ENCODE measurements at places on chromosomes 11 and 22.

DNA sequence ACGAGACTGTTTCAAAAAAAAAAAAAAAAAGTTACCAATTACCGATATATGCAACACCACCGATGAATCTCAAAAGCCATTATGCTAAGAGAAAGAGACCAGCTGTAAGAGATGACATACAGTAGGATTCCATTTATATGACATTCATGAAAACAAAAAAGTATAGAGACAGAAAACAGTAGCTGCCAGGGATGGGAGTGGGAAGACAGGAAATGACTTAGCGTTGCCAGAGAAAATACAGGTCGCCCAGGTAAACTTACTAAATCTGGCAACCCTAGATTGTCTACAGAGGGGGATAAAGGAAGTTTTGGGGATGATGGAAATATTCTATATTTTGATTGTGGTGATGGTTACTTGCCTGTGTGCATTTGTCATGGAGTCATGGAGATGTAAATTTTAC lies 7.9 kb upstream of the C11orf24 start:
- no peak for DNase-seq

- DNase-seq = peak; percentile 89
Measured at GRCh38 chr22:38843201-38843656, 599 bp downstream of the NPTXR start.

GRCh38 chr22:40002935-40003715 lies 8.4 kb downstream of the FAM83F start:
- DNase-seq = no peak

GRCh38 chr11:27116684-27117083 lies 76.1 kb downstream of the BBOX1 start:
- DNase-seq = no peak

GRCh38 chr11:32630844-32631243 lies 47.2 kb downstream of the EIF3M start:
- no peak for DNase-seq

DNA sequence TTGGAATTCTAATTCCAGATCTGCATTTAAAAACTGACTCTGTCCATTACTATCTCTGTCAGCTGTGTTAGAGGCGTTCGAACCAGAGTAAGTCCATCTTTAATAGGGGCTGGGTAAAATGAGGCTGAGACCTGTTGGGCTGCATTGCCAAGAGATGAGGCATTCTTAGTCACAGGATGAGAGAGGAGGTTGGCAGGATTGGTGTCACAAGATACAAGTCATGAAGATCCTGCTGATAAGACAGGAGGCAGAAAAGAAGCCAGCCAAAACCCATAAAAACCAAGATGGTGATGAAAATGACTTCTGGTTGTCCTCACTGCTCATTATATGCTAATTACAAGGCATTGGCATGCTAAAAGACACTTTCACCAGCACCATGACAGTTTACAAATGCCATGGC lies 356.3 kb upstream of the ISX start:
- no peak for DNase-seq

DNA sequence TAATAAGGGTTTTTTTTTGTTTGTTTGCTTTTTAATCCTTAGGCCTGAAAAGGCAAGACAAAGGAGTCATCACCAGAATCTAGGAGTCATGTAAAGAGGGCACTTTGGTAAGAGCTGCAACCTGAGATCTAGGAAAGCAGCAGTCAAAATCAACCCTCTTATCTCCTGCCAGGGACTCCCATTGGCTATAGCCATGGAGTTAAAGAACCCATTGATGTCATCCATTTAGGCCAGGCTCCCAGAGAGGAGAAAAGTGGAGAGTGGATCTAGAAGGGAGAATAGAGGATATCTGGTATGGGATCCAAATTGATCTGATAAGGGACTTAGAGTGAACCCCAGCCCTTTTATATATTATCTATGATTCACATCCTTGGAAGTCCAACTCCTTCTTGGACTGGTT lies 35.9 kb downstream of the ZNF215 start:
- peak; percentile 7 for DNase-seq

DNA sequence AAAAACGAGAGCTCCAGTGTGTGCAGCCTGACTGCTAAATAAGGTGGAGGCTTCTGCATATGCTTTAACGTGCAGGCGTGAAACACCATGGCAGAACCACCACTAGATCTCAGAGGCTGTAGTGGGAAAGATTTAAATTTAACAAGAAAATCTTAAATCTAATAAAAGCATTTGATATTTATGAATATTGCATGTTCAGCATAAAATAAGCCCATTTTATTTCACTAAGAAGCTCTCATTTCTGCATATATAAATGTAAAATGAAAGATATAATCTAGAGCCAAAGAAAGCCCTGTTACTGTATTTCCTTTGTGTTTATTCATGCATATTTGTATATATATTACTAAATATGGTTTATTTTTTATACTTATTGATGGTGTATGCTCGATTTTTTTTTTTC lies 188.3 kb downstream of the DDX10 start:
- DNase-seq = no peak

GRCh38 chr22:24233235-24233634 lies 11.6 kb downstream of the GGT5 start:
- DNase-seq = no peak

DNA sequence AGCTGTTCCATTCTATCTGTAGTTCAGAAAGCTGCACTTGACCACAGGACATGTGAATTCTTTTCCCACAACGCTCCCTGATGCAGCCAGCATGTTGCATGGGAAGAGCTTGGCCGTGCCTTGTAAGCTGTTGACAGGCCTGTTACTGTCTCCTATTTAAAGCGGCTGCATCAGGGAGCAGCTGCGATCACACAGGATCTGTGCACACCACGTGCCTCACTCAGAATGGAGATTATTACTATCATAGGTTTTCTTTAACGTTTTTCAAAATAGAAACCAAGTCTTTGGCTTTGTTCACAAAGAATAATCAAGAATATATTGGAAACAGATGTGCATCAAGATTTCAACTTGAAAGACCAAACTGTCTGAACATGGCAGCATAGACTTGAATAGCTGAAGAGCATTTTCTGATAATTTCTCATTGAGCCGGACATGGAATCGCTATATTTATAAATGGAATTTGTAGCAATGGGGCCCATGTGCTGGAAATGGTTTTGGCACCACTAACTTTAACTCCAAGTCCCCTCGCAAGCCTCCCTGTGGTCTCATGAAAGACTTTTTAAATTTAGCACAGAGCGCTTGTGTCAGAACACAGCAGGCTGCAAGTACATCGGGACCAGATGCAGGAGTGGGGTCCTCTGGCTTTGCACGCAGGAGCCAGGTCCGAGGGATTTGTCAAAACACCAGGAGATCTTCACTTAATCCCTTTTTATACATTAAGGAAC lies 40.8 kb upstream of the MYO18B start:
- DNase-seq = no peak

DNA sequence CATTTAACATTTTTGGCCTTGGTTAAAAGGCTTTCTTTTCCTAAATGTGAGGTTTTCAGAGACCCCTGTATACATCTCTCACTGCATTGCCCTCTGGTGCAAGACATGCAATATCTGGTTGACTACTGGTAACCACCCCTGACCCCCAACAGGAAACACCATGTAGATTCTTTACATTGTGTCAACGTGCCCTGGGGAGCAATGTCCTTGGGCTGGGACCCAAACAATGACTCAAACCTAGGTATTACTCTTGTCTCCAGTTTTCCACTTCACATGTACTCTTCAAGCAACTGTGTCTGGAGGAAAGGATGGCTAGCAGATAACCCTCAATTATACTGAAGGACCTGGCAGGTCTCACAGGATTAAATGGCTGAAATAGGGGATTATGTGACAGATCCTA lies 1.1 kb upstream of the GPR83 start:
- no peak for DNase-seq

GRCh38 chr22:45200860-45201511 lies 37.3 kb downstream of the NUP50 start:
- DNase-seq = no peak

DNA sequence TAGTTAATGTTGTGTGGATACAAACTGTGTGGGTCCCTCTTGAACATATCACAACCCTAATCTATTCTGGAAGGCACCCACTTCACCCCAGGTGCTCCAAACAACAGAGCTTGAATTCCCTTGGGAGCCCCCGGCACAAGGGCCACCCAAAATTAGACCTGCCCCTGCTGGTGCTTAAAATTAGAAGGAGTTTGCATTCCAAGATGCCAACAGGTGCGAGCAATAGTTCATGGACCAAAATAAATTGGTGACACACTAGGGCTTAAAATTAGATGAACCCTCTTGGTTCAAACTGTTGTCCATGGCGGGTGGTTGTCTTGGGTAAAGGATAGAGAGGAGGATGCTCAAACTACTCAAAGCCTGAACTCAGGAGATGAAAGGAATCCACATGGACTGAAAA lies 291.5 kb downstream of the MN1 start:
- DNase-seq = no peak

DNA sequence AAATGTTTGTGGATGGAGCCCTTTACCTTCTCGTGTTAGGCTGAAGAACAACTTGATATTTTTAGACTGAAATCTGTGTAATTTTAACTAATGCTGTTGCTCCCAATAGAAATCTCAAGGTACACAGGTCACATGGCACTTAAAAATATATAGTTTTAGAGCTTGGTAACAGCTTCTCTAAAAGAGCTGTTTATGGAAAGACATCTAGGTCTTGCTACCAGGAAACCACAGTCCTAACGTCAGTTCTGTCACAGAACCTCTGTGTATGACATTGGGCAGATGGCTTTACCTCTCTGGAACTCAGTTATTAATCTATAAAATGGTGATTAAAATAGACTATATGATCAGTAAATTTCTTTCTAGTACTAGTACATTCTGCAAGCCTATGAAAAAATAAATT lies 35.4 kb downstream of the PAK1 start:
- DNase-seq = no peak

GRCh38 chr11:112440518-112440917 lies 179.9 kb upstream of the PLET1 start:
- DNase-seq = peak; percentile 37

DNA sequence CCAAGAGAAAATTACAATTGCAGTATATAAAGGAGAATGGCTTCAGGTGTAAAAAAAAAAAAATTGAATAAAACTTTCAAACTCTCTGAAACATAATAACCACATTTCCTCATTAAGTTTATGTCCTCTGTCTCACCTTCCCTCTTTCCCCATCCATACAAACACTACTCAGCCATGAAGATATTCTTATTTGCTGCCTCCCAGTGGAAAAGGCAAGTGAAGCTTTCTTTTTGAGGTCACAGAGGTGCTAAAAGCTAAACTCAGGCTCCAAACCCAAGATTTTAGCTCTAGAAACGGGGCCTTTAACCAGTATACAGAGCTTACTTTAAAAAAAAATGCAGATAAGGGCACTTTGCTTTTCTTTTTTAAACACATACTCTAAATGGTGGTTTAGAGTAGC lies 1568.5 kb downstream of the FAM181B start:
- DNase-seq = peak; percentile 22

- DNase-seq = no peak
Measured at GRCh38 chr11:117898059-117898458, 21.6 kb upstream of the FXYD6 start.

DNA sequence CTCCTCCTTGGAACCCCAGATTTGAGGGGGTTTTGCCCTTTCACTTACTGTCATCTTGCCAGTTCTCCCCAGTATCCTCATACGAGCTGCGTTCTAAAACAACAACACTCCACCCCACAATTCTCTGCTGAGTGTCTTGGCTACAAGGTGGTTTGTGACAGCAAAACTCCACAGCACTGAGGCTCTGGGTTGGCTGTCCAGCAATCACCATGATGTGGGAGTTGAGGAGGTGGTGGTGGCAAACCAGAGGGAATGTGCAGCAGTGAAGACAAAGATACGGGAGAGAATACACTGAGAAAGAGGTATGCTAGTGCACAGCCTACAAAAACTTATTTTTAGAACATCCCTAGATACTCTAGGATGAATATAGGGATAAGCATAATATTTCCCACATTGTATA lies 335.0 kb downstream of the C11orf87 start:
- no peak for DNase-seq

All from iPS-NIHi11 (cell line).